ENCODE measurements at places on chromosomes 5 and 9.

GRCh38 chr5:6573651-6574101 is 59.2 kb downstream of the NSUN2 start:
- no peak for DNase-seq

DNA sequence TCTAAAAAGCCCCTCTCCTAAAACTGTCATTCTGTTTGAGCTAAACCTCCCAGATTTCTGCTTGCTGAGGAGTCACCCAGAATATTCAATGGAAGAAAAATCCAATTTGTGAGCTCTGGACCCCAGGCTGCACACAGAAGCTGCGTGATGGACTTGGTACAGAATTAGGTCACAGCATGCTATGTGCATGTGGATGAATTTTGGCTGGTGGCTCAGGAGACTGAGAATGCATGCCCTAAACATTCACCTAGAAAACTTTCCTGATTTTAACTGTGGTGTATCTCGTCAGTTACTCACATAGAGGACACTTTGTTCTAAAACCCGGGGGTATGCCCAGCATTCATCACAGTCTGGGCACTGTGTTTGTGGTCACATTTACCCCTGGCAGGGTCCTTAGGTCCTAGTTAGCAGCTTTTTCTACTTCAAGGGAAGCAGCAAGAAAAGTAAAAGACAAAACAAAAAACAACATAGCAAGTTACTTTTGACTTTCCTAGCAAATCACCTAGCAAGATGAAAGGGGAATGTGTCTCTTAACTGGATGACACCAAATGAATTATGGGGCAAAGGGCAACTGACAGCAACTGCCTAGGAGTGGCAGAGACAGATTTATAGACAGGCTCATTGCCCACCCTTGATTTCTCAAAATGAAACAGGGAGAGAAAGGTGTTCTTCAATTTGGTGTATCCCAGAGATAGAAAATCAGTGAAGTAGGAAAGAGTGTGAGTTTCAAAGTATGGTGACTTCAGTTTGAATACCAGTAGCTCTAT is 8.3 kb upstream of the SHROOM1 start:
- no peak for DNase-seq

GRCh38 chr5:36178524-36178890 is 26.6 kb downstream of the SKP2 start:
- no peak for DNase-seq

GRCh38 chr5:53265043-53265442 is 155.5 kb upstream of the MOCS2 start:
- no peak for DNase-seq

DNA sequence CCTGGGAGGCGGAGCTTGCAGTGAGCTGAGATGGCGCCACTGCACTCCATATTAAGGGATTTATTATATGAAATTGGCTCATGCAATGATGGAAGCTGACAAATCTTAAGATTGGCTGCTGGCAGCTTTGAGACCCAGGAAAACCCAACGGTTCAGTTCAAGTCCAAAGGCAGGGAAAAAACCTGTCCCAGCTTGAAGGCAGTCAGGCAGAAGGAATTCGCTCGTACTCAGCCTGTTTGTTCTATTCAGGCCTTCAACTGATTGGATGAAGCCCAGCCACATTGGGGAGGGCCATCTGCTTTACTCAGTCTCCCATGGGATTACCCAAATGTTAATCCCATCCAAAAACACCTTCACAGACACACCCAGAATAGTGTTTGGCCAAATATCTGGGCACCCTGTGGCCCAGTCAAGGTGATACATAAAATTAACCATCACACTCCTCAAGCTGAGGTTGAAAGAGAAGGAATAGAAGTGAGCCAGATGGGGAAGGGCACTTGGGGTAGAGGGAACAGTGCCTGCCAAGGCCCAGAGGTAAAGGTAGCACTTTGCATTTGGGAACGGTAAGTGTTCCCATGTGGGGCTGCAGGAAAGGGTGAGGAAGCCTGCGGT is 8.5 kb upstream of the ORM1 start:
- no peak for DNase-seq

GRCh38 chr5:178411083-178411482 is 178.5 kb upstream of the PHYKPL start:
- DNase-seq, result no peak

DNA sequence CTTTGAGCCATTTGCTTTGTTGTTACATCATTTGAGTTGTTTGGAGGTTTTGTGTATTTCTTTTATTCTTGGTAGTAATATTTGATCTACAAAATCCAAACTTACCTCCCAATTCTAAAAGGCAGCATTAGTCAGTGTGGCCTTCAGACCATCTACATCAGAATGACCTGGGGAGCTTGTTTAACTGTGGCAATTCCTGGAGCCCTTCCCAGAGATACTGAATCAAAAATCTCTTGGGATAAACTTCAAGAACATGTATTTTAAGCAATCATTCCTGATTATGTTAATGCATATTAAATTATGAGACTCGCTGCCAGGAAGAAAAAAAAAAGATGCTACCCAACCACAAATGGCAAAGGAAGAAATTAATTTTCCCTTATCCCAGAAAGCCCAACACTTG is 268.9 kb upstream of the PDE4D start:
- no peak for DNase-seq

- DNase-seq, result no peak
These were observed 75.8 kb downstream of the GTF3C4 start for GRCh38 chr9:132745756-132746709.

DNA sequence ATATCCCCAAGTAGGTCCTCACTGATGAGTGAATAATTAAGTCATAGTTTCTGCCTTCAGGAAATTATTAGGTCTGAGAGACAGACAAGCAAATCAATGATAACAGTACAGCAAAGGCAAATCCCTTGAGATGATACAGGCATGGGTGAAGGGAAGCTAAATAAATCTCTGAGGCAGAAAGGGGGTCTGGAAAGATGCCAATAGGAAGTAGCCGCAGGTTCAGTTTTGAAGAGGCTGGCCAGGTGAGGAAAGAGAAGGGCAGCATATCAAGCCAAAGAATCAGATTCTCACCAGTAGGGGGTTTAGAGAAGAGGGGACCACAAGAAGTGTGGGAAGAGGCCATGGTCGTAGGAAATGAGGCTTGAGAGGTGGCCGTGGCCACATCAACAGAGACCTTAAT is 85.8 kb downstream of the KIAA1958 start:
- no peak for DNase-seq

DNA sequence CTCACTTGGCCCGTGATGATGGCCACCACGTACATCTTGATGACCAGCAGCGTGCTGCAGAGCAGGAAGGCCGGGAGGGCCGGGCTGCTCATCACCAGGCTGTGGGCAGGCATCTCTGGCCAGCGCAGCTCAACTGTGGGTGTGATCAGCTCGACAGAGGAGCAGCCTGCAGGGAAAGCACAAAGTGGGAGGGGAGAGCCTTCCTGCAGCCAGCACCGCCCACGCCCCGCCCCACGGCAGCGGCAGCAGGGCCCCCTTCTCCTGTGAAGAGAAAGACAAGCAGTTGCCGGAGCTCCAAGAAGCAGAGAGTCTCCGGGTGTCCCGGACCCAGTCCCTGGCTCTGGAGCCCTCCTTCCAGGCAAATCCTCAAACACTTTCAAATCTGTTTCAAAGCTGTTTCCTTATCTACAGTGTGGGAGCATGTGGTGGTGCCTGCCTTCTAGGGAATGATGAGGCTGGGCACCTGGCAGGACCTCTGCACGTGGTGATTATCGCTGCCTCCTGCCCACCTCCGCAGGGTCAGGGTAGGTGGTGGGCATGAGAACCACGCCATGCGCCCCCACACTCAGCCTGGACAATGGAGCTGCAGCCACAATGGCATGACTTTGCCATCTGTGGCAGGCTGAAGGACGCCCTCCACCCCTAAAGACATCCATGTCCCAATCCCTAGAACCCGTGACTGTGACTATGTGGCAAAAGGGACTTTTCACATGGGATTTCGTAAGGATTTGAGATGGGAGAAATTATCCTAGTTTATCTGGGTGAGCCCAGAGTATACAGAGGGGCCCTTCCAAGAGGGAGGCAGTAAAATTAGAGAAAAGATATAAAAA is at the start of gene PTGES:
Gene PTGES, minus strand, starts transcription at position 143 of the 830 bp plus-strand sequence. Its CDS starts 30 bp downstream, at position 113.
- no peak for DNase-seq

DNA sequence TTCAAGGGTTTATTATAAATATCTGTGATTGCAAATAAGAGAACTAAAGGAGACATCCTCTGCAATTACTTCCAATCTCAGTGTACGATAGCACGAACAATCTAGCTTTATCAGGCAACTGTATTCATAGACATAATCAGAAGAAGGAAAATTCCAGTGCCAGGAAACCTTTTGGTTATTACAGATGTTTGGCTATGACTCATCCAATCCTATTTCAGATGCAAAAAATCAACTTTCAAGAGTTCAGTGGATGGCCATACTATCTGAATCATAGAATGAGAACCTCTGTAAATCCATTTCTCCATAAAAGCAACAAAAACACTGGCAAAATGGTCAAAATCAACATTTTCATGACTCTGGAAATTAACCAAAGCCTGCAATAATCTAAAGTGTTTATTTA is 37.9 kb downstream of the GAS1 start:
- no peak for DNase-seq

- no peak for DNase-seq
These were observed 100.4 kb downstream of the TRIM36 start for GRCh38 chr5:115069087-115069968.

GRCh38 chr5:60161340-60161934 is 267.9 kb upstream of the PDE4D start:
- DNase-seq, result no peak

GRCh38 chr5:56384186-56384585 is 151.1 kb upstream of the ANKRD55 start:
- no peak for DNase-seq

DNA sequence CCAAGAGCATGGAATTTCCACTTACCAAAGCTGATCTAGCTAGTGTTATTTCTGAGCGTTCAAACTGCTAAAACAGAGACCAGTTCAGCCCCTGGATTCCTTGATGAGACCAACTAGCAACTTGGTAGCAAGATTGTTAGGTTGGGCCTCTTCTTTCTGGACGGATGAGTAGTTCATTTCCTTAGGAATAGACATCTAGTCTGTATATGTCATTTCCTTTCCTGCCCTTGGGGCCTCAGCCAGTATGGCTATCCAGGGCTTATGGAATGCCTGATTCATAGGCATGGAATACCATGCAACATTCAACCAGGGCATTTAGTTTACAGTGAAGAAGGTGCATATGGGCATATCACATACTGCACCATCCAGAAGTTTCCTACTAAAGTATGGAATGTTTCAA is 14.5 kb upstream of the LPAR1 start:
- no peak for DNase-seq

DNA sequence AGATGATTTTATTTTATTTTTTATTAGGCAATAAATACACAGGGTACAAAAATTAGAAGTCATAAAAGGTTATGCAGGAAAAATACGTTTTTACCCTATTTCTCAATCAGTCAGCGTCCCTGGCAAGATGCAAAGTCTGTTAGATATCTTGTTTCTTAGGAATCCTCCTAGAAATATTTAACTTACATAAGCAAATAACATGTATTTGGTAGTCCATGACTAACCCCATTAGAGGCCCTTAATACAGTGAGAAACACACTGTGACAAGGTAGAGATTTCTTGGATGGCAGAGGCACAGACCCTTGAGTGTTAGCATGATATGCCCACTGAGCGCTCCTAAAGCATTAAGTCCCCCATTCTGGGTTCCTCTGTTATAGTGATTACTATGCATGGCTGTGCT is 121.2 kb upstream of the ADAMTSL1 start:
- no peak for DNase-seq

GRCh38 chr5:116709082-116709481 is 134.5 kb upstream of the SEMA6A start:
- no peak for DNase-seq

DNA sequence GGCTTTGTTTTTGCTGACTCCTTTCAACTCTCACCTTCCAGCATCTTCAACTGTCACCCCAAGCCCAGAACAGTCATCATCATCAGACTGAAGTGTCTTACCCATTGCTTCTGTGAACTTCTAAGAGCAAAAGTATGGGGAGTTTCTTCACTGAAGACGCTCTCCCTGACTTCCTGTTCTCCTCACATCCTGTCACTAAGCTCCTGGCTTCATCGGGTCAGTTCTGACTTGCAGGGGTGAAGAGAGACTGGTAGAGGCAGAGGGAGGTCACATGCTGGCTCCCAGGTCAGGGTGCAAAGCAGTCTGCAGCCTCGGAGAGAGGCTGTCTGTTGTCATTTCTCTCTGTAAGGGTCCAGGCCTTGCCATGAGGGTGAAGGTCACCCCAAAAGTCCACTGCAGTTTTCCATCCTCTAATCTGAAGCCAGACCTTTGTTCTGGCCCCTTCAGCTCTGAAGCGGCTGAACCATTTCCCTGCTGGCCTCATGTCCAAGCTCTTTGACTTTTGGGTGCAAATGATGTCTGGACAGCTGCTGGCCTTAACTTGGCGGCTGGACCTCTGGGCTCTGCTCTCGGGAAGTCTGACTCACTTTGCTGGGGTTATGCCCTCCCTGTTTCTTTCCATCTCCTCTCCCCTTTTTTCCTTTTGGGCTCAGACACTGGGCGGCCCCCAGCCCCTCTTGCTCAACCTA is 305.0 kb downstream of the RAB3C start:
- no peak for DNase-seq

DNA sequence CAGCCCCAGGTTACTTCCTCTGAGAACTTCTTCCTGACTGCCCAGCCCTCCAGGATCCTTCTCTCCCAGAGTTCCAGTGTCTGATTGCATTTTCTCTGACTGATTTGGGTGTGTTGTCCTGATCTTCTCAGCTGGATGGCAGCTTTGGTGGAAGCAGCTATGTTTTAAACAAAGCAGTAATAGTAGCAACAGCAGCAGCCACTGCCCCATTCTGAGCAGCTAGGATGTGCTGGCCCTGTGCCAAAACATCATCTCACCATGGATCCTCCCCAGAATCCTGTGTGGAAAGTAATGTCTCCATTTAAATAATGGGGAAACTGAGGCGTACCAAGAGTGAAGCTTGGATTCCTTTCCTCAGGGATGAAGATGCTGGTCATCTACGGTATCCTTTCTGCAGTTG is 46.4 kb upstream of the PSD2 start:
- no peak for DNase-seq

GRCh38 chr9:23635276-23635675 is 190.8 kb downstream of the ELAVL2 start:
- no peak for DNase-seq

- DNase-seq, result no peak
These were observed 12.9 kb downstream of the TJP2 start for GRCh38 chr9:69186841-69187611.

DNA sequence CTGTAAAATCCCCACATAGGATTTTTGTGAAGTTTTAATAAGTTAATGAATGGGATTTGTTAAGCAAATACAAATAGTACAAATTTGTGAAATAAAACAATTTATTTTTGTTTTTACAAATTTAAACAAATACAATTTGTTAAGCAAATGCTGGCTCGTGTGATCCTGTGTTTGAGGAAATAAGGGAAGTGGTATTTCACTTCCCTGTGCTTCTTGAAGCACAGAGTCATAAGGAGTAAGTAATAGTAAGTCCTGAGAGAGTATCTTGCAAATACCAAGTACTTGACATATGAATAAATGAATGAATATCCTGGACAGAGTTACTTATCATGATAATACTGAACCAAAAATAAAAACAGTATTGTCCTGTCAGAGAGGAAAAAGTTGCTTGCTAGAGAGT is 9.1 kb downstream of the SMIM3 start:
- no peak for DNase-seq

GRCh38 chr5:39640552-39640951 is 215.8 kb upstream of the DAB2 start:
- DNase-seq, result no peak

- DNase-seq, result no peak
These were observed 81.3 kb downstream of the TNC start for GRCh38 chr9:115036691-115037090.

Data from effector CD4-positive, alpha-beta T cell (primary cell).